ENCODE measurements at places on chromosomes 6 and 20.

GRCh38 chr20:52971498-52972189 is 514 bp upstream of the TSHZ2 start:
- no peak for DNase-seq

DNA sequence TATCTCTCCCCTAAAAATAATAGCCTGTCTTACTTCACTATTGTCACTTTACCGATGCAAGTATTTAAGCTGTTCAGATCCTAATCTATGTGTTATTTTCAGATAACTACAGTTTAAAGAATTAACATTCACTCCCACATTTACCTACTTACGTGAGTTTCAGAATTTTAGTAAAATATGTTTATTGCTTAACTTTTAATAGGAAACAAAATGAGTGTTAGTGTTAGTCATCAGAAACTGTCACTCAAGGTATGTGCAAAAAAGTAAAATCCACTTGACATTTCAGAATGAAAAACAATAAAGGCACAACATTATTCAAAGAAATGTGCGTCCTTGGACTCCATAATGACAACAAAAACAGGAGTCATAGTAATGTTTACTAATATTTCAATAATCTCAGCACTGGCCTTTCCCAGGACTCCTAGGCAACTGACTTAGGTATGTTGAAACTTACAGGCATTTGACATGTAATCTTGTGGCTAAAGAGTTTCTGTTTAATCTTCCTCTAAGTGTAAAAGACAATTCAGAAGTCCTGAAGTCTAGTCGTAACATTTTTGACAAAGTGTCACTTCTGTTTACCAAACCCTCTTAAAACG is 4.5 kb downstream of the ATXN1 start:
- no peak for DNase-seq

GRCh38 chr20:40808936-40809335 is 119.9 kb upstream of the MAFB start:
- no peak for DNase-seq

- no peak for DNase-seq
These were observed 959.9 kb upstream of the FLRT3 start for GRCh38 chr20:15297059-15297875.

DNA sequence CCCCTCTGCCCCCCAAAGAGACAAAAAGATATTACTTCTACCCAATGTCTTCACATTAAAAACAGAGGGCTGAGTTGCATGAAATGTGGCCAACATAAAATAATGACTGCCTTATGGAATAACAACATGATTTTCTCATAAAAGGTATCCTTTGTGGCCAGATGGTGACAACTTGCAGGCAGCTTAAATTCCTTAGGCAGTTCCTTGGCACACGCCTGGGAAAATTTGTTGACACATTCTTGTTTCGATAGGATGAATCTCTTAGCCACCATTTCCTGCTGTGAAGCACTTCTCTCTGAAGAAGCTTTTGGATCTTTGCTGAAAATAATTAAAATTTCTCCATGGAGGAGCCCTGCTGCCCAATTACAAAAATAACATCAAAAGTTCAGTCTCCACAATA is 109.0 kb upstream of the COL21A1 start:
- no peak for DNase-seq

DNA sequence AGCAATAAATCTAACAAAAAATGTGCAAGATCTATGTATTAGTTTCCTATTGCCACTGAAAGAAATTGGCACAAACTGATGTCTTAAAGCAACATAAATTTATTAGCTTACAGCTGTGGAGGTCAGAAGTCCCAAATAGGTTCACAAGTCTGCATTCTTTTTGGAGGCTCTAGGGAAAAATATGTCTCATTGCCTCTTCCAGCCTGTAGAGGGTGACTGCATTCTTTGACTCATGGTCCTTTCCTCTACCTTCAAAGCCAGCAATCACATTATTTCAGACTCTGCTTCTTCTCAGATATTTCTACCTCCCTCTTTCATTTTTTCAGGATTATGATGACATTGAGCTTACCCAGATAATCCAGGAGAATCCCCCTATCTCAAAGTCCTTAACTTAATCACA is 1531.1 kb downstream of the KHDRBS2 start:
- no peak for DNase-seq

DNA sequence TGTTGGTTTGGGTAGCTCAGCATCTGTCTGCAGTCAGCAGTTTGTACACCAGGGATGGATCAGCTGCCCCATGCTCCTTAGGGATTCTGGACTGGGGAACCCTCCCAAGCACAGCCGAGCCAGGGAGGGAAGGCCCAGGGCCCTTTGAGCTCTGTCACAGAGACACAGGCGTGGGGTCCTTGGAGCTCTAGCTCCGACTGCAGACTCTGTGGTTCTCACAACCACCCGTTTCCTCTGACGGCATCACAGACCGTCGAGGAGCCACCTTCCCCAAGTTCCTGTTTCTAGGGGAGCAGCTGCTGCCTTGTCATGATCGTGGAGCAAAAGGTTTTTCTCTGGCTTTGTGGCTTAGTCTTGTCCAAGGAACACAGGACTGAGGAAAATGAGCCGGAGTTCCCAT is at the start of gene SLA2:
Gene SLA2 (minus strand): TSS at position 199 of the 400 bp plus-strand sequence. CDS start 4,861 bp downstream, outside the sequence.
- DNase-seq, result peak; percentile 8

DNA sequence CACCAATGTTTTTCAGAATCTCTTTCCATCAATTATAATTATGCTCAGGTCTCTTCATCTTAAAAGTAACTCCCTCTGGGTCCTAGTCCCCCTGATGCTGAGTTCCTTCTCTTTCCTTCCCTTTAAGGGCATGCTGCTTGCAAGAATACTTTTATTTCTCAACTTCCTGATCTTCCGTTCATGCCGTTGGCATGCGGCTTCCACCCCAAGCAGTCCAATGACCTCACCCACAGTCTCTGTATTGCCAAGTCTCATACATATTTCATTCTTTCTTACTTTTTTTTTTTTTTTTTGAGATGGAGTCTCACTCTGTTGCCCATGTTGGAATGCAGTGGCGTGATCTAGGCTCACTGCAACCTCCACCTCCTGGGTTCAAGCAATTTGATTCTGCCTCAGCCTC is 83.5 kb downstream of the NDUFAF5 start:
- no peak for DNase-seq

- no peak for DNase-seq
These were observed 18.6 kb upstream of the BCAS4 start for GRCh38 chr20:50776122-50776817.

DNA sequence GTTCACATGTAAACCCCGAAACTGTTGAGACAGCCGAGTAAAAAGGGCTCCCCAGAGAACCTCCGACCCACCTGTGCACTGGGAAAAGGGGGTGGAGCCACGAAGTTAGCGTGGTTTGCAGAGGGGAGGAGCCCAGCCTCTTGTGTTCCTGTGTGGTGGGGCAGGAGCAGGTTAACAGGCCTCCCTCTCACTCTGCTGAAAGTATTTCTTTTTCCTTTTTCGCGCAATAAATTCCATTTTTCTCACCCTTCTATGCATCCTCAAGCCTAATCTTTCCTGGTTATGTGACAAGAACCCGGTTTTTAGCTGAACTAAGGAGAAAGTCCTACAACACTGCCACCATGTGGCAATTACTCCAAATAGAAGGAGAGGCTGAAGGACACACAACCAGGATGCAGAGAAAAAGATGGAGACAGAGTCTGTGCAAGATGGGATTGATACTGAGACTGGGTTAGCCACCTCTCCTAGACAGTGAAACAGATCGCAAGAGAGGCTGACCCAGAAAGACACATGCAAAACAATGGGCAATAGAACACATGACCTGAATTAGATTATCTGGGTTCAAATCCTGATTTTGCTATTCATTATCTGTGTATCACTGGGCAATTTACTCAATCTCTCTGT is 168.7 kb upstream of the PRSS16 start:
- DNase-seq, result no peak

DNA sequence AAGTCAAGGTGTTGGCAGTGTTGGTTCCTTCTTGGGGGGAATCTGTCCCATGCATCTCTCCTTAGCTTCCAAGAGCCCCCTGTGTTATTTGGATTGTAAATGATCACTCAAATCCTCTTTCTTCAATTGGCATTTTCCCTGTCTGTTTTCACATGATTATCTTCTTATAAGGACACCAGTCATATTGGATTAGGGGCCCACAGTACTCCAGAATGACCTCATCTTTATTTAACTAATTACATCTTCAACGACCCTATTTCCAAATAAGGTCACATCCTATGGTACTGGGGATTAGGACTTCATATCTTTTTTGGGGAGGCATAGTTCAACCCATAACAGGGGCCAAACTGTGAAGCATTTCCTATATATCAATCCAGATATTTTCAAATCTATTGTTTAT is 57.3 kb downstream of the PTPRA start:
- DNase-seq, result no peak

DNA sequence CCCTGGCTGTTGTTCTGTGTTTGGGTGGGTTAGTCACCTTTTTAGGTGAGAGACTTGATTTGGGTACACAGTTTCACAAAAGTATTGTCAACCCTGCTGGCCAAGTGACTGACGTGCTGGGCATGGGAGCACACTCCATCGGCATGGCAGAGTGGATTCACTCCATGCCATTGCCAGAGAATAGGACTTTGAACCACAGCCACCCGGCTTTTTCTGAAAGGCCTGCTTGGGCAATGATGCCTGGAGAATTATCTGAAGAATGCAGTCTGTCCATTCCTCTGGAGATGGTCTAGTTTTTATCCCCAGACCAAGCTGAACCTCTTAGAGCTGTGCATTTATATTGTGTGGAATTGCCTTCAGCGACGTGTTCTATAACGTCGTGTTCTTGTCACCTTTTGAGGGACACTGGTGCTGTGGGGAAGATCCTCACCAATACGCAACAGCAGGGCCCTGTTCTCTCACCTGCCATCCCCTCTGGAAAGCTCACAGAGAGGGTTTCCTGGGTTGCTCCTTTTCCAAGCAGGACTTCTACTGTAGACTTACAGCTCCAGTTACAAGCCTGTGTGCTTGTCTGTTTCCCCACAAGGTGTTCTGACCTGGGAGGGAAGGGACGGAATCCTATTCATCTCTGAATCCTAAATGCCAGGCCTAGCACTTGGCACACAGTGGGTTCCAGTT is 183.4 kb upstream of the AKAP12 start:
- DNase-seq, result no peak

DNA sequence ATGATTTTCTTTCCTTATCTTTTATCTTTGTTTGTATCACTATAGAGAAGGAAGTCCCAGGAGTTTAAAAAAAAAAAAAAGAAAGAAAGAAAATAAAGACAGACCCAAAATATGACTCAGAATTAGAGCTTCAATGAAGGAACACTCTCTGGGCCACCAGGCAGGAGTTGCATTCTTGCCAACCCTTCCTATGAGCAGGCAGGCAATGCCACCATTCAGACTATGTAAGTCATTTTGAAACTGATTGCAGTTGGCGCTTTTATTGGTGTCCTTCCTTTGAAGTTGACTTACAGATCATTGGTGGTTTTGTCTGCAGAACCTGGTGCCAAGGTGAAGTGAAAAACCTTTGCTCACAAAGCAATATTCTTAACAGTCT is 50.3 kb downstream of the MYB start:
- DNase-seq, result no peak

GRCh38 chr20:36989797-36990196 is 38.3 kb upstream of the SAMHD1 start:
- no peak for DNase-seq

DNA sequence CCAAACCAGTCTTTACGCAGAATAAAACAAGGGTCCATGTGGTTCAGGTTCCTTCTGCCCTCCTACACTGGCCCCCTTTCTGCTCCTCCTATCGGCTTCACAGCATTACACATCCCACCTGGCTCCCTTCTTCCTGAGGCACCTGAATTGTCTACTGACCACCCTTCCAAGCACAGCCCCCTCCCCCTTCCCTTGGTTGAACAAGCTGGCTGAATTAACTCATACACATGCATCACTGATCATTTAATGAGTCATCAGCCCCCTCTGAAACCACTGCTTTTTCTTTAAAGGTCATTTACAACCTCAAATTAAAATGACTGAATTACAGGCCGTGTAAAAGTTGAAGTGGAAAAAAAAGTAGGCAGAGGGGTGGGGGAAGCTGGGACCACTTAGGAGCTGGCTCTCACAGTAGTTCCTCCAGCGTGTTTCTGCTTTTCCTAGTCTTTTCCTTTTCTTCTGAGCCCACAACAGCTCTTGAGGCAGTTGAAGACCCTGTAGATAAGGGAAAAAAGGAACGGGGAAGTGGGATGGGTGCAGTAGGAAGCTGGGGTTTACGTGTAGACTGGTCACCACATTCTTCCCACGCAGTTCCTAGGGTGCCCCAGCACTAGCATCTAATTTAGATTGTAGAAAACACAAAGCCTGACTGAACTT is 67.6 kb downstream of the FYN start:
- no peak for DNase-seq

GRCh38 chr20:59749301-59749700 is 145.0 kb downstream of the PHACTR3 start:
- DNase-seq, result no peak

DNA sequence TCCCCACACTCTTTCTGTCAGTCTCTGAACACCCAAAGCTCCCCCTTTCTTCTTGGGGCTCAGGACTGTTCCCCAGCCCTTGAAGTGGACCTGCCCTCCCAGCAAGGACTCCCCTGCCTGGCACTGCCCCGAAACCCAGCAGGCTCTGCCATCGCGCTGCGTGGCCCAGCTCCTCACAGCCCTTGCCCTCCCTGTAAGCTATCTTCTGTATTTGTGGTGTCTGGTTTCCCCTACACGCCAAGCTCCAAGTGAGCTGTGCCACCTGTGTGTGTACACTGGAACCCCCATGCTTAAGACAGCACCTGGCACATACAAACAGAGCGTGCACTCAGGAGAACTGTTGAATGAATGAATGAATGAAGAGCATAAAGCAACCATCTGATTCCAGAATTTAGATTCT is 57.7 kb downstream of the TMEM242 start:
- DNase-seq, result no peak

DNA sequence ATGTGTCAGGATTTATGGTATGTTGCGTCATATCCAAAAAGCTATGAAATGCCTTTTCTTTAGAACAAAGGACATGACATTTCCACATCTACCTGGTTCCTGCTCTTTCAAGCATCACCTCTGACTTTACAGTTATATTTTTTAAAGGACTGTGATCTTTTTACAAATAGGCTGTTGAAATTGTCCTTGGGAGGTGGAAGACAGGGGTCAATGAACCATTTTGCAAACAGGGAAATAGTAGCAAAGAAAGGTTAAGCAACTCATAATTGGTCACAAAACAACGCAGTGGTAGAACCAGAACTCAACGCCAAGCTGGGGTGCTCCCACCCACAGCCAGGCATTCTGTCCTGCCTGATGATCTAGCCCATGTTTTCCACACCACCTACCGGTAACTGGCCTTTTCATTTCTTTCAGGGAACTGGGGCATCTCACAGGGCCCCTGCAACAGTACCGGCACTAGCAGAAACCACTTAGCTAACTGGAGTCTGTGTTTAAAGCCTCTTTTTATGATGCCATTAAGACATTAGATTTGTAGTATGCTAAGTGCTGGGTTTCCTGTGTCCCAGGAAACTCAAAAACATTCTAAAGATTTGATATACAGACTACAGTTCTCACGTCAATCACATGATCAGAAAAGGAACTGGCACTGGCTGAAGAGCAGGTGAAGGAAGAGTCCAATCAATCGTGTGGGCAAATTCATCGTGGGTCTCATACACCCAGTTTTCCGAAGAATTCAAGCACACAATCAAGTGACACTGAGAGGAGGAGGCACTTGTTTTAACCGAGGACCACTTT is 13.9 kb downstream of the ZNF217 start:
- DNase-seq, result no peak

Data from stimulated activated CD4-positive, alpha-beta T cell treated with anti-CD3 and anti-CD28 coated beads, TNF-alpha, amount 100 ng/mL, for 1 hour (primary cell).